ENCODE measurements at places on chromosomes 12 and 14.

GRCh38 chr12:78442454-78442801 is 422.1 kb upstream of the SYT1 start:
- no peak for DNase-seq

- no peak for DNase-seq
These were observed 716 bp upstream of the PTGDR start for GRCh38 chr14:52266782-52267181.

GRCh38 chr12:66092559-66093269 is 37.8 kb downstream of the LLPH start:
- DNase-seq = no peak

GRCh38 chr12:110059651-110060000 is 11.3 kb upstream of the C12orf76 start:
- no peak for DNase-seq

- DNase-seq = no peak
These were observed 10.1 kb downstream of the AKAP6 start for GRCh38 chr14:32339188-32339587.

- no peak for DNase-seq
These were observed 20.7 kb downstream of the AHNAK2 start for GRCh38 chr14:104957146-104958113.

- no peak for DNase-seq
These were observed 88.5 kb downstream of the PAPLN start for GRCh38 chr14:73325630-73326299.

All from erythroblast (primary cell).